ENCODE measurements at places on chromosomes 4 and X.

GRCh38 chr4:76850010-76850441, 47.9 kb downstream of the SOWAHB start:
- no peak for DNase-seq

DNA sequence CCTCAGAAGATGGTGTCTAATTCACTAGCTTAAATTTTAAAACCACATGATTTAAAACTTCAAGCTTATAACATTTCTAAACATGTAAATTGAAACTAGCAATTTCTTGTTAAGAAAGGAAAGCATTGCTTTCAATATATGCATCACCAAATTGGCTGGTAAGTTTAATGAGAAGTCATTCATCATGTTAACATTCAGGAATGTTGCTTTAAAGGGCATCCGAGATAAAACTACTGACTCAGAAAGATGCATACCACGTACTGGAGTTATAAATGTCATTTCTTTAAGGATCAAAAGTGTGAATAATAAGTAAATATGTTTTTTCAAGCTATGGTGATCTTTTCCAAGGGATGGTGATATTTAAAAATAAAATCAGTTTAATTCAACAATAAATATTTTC, 83.3 kb upstream of the VCX2 start:
- DNase-seq = no peak

DNA sequence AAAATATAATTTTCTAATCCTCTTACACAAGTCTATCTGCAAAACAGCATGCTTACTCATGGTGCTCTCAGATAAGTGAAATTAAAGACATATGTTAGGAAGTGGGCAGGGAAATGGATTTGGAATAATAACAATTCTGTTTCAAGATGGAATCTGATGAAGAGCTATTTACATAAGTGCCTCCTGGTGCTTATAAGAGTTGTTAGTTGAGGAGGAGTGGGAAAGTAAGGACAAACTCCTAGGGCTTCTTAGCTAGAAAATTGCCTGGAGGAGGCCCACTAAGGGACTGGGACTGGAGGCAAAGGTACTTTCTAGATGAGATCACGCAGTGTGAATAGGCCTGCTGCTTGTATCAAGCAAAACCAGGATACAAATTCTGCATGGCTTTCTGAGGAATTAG, 939.8 kb downstream of the GLUD2 start:
- no peak for DNase-seq

GRCh38 chr4:175714686-175715085, 97.4 kb downstream of the GPM6A start:
- no peak for DNase-seq

DNA sequence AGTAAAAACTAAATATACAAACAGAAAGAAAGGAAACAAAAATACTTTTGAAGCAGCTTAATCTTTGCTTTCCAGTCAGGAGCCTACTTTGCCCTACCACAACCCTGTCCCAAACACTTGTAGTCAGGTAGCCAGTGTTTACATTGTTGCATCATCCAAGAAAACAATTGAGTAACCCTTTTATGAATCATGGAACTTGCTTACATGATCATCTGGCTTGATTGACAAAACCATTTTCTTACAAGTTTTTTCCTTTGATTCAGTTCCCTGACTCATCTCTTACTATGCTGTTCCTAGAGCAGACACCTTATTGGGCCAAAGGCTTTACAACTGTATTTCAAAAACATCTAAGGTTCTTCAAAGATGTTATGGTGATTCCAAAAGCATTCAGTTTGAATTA, 740.1 kb downstream of the KLHL13 start:
- no peak for DNase-seq

DNA sequence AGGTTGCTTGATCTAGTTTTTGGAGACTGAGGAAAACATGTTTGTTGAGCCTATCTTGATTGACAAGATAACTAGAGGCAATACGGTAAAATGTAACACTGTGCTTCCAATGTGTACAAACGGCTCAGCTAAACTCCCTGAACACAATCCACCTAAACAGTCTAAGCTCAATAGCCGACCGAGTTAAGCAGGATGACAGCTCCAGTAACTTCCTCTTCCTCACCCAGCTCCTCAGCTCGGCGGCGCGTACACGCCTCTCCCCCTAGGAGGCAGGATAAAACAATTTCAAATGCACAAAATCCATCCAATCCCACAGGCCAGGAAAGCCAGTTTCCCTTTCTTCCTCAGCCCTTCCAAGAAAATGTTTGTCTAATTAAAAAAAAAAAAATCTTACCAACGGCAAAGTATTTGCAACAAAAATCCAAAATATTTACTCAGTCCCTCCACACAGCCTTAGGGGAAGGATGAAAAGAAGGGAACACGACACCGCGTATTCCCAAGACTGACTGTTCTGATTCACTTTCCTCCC, 1.0 kb downstream of the CNOT6L start:
- DNase-seq = peak; percentile 43

DNA sequence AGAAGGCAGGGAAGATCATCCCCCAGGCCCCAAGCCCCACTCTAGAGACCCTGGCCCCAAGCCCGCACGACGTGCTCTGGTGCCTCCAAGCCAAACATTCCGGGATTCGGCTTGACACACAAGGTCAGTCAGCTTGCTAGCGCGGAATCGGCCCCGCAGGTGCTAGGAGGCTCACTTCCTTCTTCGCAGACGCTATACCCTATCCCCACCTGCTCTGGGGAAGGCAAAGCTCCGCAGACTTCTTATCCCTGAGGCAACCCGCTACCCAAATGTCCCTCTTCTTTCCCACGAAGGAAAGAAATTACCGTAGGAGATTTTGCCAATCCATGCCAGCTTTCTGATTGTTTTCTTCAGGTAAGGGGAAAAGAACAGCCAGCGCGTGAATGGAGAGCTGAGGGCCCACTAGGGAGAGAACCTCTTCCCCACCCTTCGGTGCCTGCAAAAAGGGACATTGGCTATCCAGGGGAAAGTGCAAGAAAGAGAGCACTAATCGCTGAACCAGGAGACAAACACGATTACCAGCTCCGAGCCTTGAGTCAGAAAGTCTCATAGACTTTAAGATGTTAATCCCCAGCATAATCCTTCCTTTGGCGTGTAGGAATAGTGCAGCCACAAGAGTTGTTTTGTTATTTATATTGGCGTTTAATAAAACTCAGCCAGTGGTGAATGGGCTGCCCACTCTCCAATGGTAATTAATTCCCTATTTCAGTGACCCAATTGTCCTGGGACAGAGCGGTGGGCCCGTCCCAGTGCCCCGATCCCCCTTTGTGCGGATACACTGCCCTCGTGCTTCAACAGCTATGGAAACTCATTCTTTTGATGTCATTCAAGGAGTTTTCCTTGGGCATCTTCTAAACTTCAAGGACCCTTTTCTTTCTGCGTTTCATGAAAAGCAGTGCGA, 5.4 kb upstream of the NEUROG2 start:
- no peak for DNase-seq

DNA sequence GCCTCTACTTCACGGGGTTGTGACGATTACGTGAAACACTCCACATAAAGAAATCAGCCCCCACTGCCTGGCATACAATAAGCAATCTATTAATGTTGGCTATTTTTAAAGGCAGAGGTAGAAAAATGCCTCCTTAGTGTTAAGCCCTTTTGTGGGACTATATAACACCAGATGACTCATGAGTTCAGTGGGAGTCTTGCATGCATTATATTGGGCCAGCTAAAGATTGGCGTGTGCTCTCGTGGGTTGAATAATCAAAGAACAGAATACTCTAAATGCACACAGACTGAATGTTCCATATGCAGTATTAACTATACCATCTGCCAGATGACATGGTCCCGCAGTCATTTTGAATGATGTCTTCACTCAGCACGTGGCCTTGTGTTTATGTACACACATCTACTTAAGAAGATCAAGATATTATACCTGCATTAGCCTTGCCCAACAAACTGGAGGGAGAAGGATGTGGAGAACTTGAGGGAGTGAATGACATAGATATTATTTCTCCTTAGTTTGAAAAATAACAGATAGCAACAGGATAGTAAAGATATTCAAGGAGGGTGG, 85.0 kb upstream of the MYOZ2 start:
- no peak for DNase-seq

GRCh38 chr4:76588274-76588673, 153.2 kb downstream of the SHROOM3 start:
- DNase-seq = no peak

- DNase-seq = no peak
Observed at GRCh38 chrX:38868941-38869401, 67.7 kb downstream of the MID1IP1 start.

DNA sequence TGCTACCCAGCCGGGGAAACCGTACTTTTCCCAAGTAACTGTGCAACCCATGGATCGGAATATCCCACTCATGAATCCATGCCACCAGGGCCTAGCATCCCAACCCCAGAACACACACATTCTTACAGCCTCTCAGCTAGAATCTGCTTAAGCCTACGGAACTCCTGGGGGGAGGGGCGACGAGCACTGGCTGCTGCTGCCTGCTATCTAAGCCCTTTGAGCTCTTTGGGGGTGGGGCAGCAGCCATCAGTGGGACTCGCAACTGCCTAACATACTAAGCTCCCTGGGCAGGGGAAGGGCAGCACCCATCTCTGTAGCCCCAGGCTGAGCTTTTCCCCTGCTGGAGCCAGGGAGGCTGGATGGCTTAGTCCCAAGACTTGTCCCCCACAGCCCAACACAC, 28.6 kb downstream of the NUDT10 start:
- no peak for DNase-seq

- DNase-seq = no peak
Observed at GRCh38 chr4:83259586-83259985, 25.0 kb downstream of the COQ2 start.

DNA sequence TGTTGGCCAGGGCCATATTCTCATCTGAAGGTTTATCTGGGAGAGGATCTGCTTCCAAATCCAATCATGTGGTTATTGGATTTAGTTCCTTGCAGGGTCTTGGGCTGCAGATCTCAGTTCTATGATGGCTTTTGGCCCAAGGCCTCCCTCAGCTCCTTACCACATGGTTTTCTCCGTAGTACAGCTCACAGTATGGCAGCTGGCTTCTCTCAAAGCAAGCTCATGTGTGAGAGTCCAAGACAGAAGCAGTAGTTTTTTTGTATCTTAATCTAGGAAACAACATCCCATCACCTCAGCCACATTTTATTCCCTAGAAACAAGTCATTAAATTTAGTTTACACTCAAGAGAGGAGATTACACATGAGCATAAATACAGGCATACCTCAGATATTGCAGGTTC, 24.5 kb downstream of the MND1 start:
- no peak for DNase-seq

GRCh38 chrX:109635146-109635545, 10.2 kb upstream of the KCNE5 start:
- peak; percentile 1 for DNase-seq

DNA sequence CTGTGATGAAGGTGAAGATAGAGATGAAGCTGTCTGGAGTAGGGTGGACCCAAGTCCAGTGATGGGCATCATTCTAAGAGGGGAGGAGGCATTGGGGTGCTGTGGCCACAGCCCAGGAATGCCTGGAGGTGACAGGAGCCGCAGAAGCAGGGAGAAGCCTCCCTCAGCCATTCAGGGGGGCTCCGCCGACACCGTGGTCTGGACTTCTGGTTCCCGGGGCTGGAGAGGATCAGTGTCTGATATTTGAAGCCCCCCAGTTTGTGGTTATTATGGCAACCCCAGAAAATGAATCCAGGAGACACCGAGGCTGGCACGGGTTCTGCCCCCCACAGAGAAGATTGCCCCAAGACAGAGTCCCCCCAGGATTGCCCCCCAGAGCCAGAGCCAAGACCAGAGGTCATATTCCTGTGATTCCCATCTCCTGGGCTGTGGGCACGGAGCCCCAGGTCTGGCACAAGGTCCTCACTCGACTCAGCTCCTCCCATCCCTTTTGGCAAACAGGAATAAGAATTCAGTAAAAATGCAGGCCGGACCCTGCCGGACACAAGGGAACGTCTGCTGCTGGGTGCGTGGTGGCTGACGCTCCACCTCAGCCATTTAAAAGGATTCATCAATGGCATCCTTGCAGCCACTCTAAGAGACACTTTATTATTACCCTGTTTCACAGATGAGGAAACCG, 116.6 kb downstream of the CPZ start:
- DNase-seq = no peak

GRCh38 chrX:72142094-72142793, 10.5 kb upstream of the RTL5 start:
- DNase-seq = no peak

GRCh38 chr4:60314416-60314815, 885.7 kb upstream of the ADGRL3 start:
- no peak for DNase-seq

DNA sequence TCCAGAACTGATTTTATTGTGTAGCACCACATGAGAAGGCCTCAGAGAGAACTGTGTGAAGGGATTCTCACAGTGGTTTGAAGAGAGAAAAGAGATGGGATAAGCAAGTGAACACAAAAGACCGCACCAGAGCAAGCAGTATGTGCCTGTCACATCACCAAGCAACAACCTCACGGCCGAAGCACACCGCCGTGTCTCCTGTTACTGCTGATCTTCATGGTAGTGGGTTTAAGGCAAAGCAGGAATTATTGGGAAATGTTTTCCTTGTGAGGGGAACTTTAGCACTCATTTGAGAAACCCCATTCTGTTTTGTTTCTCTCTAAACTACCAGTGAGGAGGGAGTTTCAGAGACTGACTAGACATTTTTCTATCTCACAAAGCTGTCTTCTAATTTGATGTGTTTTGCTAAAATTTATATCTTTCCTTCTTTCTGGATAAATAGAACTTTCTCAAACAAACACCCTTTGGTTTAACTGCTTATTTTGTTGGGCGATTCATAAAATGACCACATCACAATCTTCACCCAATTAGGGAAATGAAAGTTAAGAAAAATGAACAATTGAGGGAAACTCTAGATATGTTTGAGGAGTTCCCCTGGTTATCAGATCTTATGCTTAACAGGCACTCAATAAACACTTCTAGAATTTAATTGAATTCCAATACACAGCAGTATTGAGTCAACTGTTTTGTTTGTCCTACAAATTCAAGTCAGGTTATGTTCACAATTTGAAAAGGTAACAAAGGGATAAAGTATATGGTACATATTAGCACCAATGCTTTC, 16.5 kb downstream of the SH3KBP1 start:
- no peak for DNase-seq

- DNase-seq = no peak
Observed at GRCh38 chrX:106894392-106894909, 8.7 kb downstream of the RIPPLY1 start.

DNA sequence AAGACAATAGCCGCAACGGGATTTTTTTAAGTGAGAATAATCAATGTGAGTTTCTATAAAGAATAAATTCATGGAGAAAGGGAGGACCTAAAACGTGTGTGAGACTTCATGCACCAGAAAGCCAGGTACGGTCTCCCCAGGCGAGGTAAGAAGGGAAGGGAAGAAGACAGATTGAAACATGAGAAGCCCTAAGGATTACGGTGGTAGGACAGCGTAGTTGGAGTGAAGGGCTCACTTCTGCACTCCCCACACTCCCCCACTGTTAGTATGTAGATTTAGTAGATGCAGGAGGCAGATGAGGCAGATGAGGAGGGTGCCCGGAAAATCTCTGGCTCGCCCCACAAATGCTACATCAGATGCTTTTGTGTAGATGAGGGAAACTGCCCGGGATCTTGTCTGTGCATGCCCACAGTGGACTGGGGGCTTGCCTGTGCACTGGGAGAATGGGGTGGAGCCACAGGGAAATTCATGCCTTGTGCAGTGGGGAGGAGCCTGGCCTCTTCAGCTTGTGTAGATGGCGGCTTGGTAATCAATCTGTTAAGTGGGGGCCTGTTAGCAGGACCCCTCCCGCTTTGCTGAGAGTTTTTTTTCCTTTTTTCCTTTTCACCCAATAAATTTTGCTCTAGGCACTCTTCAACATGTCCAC, 1544.5 kb upstream of the TENM3 start:
- DNase-seq = no peak
